ENCODE measurements at places on chromosomes 4 and X.

DNA sequence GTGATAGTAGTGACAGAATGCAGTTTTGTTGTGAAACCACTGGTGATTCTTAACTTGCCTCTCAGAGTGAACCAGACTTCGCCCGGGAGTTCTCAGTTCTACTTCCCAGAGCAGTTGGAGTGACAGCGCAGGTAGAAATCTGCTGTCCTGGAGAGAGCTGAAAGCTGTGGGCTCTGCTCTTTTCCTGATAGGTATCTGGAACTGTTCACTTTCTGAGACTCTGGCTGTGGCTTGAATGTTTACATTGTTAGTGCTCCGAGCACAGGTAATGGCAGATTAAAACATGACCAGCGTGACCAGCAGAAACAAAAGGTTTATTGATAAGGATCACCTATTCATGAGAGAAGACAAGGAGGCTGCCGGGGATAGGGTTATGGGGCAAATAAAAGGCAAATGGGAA, 360.7 kb downstream of the BMPR1B start:
- DNase-seq: no peak

GRCh38 chrX:39308126-39308525, 506.9 kb downstream of the MID1IP1 start:
- no peak for DNase-seq

GRCh38 chr4:108433832-108434231, 186.5 kb upstream of the RPL34 start:
- DNase-seq: peak; percentile 69

GRCh38 chr4:12973522-12973921, 510.6 kb downstream of the RAB28 start:
- no peak for DNase-seq

DNA sequence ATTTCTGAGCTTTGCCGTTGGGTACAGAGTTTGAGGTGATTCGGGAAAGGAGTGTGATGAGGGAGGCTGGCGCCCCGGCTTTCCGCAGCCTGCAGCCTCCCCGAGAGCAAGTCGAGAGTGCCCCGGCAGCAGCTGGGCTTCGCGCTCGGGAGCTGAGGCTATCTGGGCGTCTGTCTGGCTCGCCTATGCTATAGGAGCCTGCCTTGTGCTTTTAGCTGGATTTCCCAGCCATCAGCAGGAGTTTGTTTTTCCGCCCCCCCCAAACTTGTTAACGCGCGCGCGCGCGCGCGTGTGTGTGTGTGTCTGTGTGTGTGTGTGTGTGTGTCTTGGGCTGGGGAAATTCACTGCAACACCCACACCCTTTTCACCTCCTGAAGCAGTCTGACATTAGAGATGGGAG, 765 bp upstream of the DGKK start:
- DNase-seq: no peak
